Effector CD4-positive, alpha-beta T cell (primary cell): ENCODE measurements at places on chromosomes 11 and 22.
A peak's percentile ranks its signal among the peaks of the same experiment; 100 is the strongest.

DNA sequence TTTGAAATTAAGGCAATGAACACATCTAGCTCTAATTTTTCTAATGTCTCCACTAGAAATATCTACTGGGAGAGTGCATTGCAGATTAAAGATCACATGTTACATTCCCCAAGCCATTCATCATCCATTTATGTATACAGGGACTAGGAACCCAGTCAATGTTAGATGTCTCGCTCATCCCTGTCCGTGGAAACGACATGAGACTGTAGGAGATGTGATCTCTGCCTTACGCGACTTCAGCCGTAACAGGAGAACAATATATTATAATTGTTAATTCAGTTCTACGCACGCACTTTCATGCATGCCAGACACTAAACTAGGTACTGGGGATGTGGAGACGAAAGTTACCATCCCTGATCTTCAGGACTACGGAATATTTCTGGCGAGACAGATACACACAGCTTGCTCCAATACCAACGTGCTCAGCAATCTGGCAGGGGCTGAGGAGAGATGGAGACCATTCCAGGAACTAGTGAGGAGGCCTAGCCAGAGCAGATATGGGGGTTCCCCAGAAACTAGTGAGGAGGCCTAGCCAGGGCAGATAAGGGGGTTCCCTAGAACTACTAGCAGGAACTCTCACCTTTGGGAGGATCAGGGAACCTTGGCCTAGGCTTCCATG lies 706 bp downstream of the DCPS start:
- no peak for DNase-seq

- DNase-seq = peak; percentile 55
Measured at GRCh38 chr11:61777234-61778090, 14.9 kb downstream of the TMEM258 start.

- no peak for DNase-seq
Measured at GRCh38 chr22:46104170-46104880, 46.0 kb upstream of the PPARA start.

- DNase-seq = no peak
Measured at GRCh38 chr11:115982666-115983065, 478.5 kb upstream of the CADM1 start.

DNA sequence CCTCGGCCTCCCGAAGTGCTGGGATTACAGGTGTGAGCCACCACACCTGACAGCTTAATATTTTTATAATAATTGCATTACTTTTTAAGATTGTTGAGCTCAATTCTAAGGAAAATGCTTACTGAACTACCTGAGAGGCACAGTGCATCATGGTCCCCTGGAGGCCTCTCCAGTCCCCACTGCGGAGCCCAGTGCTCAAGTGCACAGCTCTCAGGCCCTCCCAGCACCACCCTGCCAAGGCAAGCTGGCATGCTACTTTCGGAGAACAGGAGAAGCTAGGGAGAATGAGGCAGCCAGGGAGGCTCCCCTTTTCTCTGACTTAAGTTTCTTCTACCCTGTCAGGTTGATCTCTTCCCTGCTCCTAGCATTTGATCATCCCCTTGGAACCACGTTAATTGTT lies 64.2 kb upstream of the CECR2 start:
- no peak for DNase-seq

DNA sequence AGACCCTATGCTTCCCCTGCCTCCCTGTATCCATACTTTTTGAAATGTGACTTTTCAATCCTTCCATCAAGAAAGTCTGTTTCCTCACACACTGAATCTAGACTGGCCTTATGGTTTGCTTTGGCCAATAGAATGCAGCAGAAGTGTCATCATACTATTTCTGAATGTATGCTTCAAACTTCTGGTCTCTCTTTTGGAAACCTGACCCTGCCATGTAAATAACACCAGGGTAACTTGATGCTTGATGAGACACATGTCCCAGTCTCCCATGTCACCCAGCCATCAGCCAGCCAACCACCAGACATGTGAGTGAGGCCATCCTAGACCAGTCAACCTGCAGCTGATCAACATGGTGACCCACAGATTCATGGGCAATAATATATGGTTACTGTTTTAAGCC lies 29.7 kb upstream of the CAVIN3 start:
- no peak for DNase-seq

GRCh38 chr11:35335226-35335625 lies 84.1 kb downstream of the SLC1A2 start:
- no peak for DNase-seq

GRCh38 chr22:48198489-48199459 lies 1436.3 kb downstream of the TBC1D22A start:
- DNase-seq = no peak

GRCh38 chr11:118304568-118305248 lies at the start of gene CD3E:
Gene CD3E, plus strand, starts transcription at chr11:118304730. Its CDS starts 223 bp downstream, at chr11:118304953.
- peak; percentile 53 for DNase-seq

DNA sequence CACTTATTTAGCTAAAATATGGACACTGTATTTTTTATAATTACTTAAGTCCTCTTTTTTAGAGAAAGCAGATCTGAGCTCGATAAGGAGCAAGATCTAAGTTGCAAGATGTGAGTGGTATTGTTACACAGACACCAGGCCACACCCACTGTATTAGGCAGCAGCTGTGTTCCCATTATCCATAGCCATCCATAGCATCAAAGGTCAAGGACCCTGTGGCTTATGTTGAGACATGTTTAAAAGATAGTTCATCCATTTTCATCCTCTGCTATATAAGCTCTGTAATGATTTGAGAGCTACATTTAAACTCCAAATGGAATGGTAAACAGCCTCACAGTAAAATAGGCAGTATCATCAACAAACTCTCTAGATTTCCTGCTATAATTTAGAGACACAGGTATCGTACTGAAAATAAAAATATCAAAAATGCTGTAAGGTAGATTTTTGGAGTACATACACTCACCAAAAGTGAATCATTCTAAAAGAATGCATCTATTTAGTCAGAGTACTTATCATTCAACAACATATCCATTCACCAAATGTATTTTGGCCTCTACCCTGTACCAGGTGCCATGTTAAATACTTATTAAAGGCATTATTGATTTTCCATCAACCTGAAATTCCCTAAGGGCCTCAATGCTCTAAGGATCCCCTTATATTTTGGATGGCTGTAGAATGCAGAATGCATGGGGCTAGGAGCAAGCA lies 574.0 kb downstream of the LRRC4C start:
- DNase-seq = no peak

DNA sequence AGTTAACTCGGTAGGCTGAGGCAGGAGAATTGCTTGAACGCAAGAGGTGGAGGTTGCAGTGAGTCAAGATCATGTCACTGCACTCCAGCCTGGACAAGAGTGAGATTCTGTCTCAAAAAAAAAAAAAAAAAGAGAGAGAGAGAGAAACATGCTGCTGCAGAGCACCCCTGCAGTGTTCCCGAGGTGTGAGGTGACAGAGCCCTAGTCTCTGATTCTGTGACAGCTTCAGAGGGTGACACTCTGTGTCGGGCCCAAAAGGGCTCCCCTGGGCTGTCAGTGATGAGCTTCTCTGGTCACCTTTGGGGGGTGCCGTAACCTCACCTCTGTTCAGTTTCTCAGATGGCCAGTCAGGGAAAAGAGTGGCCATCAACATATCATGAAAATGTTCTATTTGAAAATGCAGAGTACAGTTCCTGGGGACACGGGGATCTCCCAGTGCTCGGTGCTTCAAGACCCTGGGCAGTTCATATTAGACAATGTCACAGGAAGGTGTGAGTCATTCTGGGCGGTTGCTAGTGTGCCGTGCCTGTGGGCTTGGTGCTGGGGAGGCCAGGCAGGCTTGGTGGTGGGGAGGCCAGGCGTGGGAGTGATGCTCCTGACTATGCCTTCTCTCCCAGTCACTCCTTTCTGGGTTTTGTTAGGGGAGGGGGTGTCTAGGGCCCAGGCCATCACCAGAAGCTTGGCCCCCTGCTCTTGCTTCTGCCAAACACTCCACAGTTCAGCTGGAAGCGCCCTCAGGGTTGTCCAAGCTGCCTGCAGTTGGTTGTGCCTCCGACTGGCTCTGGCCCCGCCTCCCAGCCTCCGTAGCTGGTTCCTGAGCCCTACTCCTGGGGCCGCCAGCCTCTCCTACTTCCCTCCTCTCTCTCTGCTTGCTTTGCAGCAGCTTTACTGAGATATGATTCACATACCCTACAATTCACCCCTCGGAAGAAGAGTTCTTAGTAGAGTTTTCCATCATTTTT lies 52.5 kb upstream of the CLDN5 start:
- DNase-seq = peak; percentile 9
